ENCODE measurements at places on chromosomes 7 and 10.

- DNase-seq, result no peak
Measured at GRCh38 chr10:90968328-90969081, 47.6 kb upstream of the ANKRD1 start.

DNA sequence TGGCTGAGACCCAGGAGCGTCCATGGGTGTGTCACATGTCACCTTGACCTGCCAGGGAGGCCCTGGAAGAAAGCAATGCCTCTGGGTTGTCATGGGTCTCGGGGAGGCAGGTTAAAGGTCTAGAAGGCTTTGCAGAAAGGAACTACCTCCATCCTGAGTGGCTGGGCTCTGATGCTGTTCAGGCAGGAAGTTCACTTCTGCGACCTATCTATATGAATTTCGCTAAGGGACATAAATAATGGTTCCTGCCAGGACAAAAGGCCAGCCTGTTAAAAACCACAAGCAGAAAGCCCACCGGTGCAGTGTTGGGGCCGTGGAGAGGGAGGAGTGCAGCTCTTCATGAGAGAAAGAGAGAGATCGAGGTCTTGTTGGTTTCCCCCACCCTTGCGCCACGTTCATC is 182.9 kb downstream of the PTPN20 start:
- no peak for DNase-seq

- DNase-seq, result no peak
Measured at GRCh38 chr10:48657416-48657815, 27.3 kb upstream of the WDFY4 start.

DNA sequence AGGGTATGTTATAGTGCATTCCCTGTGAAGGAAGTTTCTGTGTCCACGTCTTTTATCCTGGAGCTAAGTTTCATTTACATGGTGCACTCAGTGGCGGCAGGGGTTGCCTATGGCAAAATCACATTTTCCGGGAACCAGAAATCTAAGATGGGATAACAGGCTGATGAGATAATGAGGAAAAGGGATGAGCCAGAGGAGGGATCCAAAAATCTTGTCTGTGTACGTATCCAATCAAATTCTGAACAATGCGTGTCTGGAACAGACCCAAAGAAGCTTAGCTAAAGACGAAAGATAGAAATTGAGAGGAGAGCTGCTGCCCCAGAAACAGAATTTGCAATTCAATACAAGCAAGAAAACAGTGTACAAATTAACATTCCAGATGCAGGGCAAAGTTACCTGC is 16.1 kb downstream of the LANCL2 start:
- DNase-seq, result no peak

GRCh38 chr10:70433581-70434280 is 7.8 kb downstream of the NODAL start:
- no peak for DNase-seq

- no peak for DNase-seq
Measured at GRCh38 chr7:23655433-23655832, 24.6 kb upstream of the FAM221A start.

DNA sequence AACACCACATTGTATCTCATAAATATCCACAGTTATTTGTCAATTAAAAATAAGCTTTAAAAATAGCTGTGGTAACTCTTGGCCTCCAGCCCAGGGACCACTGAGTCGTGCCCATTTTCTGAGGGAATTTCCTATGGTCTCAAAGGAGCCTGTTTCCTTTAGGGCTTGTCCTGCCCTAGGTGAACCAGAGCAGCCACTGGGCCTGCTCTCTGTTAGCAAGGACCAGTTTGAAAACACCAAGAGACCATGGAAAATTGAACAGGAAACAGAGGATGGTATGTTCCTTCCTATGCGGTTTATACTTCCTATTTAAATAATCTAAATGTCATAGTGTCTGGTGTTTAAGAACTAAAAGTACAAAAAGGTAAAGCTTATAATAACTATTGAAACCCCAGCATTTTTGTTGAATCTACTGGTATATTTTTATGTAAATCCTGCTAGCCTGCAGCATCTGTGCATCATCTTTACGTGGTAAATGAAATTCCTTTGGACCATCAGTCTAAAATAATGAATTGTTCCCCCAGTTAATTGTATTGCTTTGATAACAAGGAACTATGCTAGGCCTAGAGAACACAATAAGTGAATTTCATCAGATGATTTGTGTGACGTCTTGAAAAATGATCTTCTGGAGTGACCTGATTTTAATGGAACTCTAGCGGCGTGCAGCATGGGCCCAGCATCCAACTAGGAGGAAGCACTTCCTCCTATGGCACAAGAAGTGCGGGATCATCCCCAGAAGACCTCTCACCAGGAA is 333.7 kb downstream of the GFRA1 start:
- no peak for DNase-seq

GRCh38 chr10:63712717-63713115 is 191.5 kb downstream of the REEP3 start:
- DNase-seq, result no peak

- DNase-seq, result no peak
Measured at GRCh38 chr7:24291271-24291670, 7.3 kb downstream of the NPY start.

- no peak for DNase-seq
Measured at GRCh38 chr7:23532490-23533237, 883 bp upstream of the TRA2A start.

- DNase-seq, result no peak
Measured at GRCh38 chr7:91465595-91466061, 201.4 kb downstream of the FZD1 start.

DNA sequence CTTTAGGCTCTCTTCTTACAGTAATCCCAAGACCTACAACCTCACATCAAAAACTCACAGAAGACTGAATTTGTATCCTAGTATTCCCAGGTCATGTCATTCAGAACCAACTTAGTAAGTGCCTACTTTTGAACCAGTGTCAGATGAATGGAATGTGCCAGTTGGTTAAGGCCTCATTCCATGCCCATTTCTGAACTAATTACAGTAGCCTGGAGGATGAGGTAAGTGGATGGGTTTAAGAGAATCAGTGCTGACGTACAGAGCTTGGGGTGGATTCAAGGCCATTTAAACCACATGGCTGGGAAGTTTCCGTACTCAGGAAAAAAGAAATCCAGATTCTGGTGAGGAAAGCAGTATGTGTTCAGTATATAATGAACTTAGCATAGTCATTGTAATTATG is 21.9 kb upstream of the FOXP2 start:
- no peak for DNase-seq

- DNase-seq, result no peak
Measured at GRCh38 chr7:112744818-112745217, 45.4 kb downstream of the TMEM168 start.

GRCh38 chr7:35738889-35739288 is 44.0 kb upstream of the HERPUD2 start:
- DNase-seq, result no peak

GRCh38 chr10:22839639-22840038 is 88.2 kb upstream of the ARMC3 start:
- DNase-seq, result no peak

DNA sequence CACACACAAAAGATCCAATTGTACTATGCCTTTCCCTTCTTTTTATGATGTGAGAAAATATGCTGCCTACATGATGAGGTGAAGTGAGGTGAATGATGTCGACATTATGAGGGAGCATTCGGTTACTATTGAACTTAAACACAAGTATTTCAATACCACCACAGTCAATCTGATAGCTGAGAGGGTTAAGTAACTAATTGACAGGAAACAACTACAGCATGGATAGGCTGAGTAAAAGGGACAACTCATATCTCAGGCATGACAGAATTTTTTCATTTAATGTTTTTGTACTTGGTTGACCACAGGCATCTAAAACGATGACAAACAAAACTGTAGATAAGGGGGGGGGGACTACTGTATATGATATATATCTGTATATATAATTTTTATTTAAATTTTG is 488.9 kb downstream of the SH2D4B start:
- DNase-seq, result no peak

- no peak for DNase-seq
Measured at GRCh38 chr10:94102436-94102835, 108.7 kb downstream of the PLCE1 start.

- no peak for DNase-seq
Measured at GRCh38 chr10:116629340-116629739, 8.6 kb downstream of the PNLIPRP2 start.

GRCh38 chr7:134552105-134552504 is 3.2 kb downstream of the AKR1B15 start:
- DNase-seq, result no peak

DNA sequence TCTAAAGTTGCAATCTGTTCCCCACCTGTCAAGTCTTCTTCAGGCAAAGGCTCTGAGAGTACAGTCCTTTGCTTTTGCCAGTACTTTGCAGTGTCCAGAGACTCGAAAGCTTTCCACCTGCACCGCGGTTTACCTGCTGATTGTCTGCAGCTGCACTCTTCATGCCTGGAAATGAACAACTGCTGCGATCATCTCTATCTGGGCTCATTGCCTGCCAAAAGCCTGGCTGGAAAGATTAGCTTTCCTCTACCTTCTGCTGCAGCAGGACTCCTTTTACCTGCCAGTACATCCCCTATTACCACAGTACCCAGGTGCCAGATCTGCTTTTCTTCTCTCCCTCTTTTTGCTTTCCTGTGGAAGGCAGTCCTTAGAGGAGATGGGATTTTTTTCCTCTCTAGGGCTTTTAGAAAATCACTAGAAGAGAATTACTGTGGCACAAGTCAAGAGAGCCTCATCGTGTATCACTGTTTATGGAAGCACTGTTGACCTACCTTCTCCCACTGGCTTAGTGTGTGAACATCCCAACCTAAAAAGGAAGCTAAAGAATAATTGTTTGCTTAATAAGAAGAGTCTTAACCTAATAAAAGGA is 2.2 kb downstream of the STRIP2 start:
- DNase-seq, result no peak

DNA sequence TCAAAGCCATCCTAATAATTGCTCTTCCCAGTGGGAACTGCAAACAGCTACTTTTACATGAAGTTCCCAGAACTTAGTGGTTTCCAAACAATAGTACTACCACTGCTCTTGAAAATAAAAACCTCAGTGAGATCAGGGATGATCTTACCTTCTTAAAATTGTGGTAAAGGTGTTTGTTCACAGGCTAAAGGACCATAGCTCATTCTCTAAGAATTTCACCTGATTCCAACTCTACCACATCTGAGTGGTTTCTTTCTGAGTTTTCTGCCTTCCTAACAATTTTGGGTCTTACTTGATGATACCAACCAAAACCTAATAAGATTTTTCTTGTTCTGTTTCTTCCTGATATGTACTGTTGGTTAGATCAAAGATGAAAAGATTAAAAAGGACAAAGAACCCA is 45.6 kb upstream of the AGBL3 start:
- DNase-seq, result no peak

GRCh38 chr10:82721831-82722230 is 846.8 kb downstream of the NRG3 start:
- DNase-seq, result no peak

DNA sequence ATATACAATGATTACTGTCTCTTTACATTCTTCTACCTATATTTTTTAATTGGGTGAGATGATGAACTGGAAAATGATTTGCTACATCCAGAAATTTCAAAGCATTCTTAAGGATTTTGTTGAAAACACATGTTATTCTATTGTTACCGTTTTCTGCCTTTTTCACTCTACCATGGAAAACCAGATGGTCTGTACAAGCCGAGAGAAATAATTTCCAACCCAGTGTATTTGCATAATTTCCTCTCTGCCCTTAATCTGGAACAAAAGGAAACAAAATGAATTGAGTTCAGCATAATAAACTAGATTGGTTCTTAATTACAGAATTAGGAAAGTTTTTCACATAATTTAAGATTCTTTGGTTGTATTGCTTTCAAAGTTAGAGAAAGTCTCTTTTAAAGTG is 211.2 kb downstream of the CACNB2 start:
- DNase-seq, result no peak

DNA sequence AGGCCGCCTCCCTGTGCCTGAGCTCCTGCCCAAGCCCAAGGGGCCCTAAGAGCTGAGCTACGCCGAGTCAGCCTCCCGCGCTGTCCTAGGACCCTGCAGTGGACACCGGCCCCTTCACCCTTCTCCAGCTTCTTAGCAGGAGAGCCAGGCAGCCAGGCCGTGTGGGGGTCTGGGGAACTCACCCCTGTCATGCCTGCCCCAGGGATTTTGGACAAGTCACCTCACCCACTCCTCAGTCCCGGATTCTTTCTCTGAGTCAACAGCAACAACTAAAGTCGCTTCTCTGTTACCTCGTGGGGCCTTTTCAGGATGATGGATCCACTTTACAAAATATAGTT is 79.3 kb downstream of the MKI67 start:
- DNase-seq, result no peak

DNA sequence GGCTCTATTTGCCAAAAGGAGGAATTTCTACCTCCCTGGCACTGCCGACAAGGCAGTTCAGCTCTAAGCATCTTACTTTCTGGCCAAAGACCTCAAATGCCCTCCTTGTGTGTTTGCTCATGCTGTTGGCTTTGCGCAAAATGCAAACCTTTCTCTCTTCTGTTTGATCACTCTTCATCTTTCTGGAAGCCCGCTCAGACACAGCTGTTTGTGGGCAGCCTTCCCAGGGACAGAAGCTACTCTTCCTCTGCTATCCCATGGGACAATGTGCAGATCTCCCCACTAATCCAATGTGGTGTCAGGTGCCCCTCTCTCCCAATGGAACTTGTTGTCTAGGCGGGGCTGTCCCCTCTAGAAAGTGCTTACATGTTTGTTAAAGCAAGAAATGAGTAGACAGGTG is 278.7 kb downstream of the CCSER2 start:
- DNase-seq, result no peak

GRCh38 chr10:126465771-126466170 is 77.5 kb upstream of the ADAM12 start:
- DNase-seq, result no peak

DNA sequence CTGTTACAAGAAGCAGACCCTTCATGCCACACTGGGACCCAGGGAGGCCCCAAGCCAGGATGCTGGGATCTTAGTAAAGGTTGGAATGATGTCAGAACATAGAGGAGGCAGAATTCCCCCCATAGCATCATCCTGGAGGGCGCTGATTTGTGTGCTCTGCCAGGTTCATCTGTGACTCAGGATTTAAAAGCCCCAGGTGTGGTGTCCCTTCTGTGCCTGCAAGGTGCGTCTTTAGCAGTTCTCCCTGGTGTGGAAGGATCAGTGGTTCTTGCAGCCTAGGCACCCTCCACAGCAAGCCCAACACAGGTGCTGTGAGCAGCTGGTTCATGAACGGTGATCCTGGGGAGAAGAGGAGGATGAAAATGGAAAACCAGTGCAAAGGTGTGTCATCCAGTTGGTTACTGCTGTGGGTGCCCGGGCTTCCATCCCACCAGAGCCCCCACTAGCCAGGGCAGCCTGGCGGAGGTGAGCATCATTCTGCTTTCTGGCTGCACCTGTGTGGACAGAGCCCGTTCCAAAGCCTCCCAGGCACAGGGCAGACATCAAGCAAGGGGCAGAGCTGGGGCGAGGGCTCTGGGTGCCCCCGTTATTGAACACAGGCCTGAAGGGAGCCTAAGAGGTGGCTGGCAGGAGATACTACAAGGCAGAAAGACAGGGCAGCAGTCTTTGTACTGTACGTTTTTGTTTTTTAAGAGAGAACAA is 49.5 kb downstream of the IKZF1 start:
- DNase-seq, result no peak

GRCh38 chr7:127041689-127042452 is 210.9 kb downstream of the GRM8 start:
- DNase-seq, result no peak

All from activated CD4-positive, alpha-beta T cell treated with anti-CD3 and anti-CD28 coated beads, Interleukin-2, amount 50 U/mL, for 4 hours (primary cell).